ENCODE measurements at places on chromosomes 3 and 15.

- no peak for DNase-seq
Measured at GRCh38 chr15:52733696-52734255, 54.6 kb upstream of the ATOSA start.

DNA sequence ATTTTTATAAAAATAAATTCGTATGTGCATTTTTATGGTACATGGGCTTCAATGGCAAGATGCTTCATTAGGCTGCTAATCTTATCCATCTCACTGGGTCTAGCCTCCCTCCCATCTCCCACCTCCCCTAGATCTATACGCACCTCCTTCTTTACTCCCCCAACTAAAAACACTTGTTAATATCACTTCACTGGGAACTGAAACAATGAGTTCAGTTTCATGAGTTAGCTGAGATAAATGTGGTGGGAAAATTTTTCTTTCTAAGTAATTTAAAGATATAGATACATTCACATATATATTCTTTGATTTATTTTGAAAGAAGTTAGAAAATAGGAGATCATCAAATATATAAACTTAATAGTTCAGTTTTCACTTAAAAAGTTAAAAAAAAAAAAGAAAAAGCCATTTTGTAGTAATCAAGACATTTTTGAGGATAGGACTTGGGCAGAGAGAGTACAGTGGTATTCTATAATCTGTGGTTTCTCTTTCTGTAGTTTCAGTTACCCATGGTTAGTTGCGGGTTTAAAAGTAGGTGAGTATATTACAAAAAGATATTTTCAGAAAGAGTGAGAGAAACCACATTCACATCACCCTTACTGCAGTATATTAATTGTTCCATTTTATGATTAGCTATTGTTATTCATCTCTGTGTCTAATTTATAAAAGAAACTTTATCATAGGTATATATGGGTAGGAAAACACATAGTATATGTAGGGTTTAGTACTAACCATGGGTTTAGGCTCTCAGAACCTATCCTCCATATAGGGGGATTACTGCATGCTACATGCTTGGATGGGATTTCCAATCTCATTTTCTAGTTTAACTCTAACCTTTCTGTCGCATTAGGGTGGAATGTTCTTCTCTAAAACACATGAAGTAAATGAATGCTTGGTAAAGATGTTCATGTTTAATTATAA, 316.0 kb upstream of the CBLB start:
- no peak for DNase-seq

GRCh38 chr3:31268868-31269267, 263.9 kb upstream of the STT3B start:
- no peak for DNase-seq

- DNase-seq: no peak
Measured at GRCh38 chr3:131699001-131699400, 196.2 kb upstream of the MRPL3 start.

DNA sequence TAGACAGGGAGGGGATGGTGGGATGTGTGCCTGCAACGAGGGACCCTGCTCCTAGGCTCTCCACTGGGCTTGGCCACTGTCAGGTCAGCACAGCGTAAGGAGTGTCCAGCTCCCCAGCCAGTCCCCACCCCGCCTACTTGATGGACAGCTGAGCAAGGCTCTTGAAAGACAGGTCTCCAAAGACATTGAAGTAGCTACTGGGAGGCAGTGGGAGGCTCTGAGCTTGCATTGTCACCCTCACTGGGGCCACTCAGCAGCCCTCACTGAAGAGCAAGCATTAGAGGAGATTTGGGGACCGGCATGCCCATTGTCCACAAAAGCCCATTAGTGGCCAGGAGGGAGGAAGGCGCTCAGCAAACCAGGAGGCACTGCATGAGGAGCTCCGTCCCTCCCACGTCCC, 146.5 kb downstream of the MEGF11 start:
- no peak for DNase-seq

- no peak for DNase-seq
Measured at GRCh38 chr3:123423031-123423430, 25.9 kb downstream of the ADCY5 start.

DNA sequence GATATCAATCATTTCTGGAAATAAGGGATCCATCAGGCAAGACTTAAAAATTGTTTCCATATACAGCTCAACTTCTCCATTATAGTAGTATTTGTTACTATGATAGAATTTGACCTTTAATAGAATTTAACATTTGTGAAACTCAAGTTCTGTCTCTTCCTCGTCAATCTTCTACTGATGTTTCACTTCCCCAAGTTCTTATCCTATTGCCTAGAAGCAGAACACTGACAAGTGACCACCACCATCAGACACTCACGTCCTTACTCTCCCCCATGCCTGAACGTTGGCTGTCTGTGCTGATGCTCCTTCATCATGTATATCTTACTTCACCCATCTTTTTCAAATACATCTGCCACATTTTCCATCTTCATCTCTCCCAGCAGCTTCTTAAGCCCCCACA, 26.6 kb upstream of the TAFA4 start:
- DNase-seq: no peak

DNA sequence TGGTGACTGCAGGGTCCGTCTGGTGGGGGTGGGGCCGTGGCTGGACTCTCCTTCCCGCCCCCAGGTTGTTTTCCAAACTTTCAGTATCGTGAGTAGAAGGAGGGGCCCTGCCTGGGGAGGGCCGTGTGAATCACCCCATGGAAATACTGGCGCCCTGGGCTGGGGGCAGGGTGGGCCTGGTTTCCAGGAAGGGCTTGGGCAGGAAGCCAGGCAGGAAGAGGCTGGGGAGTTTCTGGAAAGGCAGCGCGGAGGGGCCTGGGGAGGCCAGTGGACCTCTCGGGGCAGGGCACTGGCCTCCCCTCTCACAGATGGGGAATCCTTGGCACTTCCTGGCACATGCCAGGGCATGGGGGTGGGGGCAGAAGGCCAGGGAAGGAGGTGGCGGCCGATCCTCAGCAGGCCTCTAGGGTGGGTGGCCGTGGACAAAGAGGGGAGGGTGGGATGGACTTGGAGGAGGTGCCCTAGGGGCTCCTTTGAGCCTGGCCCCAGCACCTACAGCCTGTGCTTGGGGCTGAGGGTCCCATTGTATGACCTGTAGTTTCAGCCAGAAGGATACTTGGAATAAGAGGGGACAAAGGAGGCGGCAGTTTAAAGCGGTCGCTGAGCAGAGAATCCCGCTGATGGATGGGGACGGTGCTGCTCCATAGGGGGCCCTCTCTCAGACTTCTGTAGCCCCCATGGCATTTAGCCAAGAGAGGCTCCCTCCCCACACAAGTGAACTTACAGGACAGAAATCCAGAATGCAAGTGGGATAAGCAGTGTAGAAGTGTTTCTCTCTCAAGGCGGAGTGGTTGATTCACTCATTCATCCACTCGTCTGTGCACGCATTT, 56.5 kb upstream of the GATA2 start:
- no peak for DNase-seq

GRCh38 chr3:54772051-54772450, 155.8 kb downstream of the LRTM1 start:
- DNase-seq: no peak

DNA sequence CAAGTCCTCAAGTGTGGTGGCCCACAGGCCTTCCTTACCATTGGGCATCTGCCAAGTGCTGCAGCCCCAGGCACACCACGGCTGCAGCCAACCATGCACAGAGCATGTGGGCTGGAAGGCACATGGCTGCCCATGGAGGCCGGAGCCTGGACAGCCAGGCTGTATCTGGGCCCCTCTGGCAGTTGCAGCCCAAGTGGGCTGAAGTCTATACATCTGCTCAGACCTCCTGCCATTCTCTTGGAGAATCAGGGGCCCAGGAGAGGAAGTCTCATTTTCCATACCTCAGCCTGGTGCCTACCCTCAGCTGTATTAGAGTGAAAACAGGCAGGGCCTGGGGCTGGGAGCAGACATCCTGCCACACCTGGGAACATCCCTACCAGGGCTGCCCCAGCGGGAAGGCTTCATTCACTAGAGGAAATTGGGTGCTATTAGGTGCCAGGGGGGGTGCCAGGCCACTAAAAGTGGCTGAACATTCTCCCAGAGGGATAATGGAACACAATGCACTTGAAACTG, 48.0 kb upstream of the SLCO2A1 start:
- DNase-seq: no peak
